Activated CD8-positive, alpha-beta memory T cell treated with anti-CD3 and anti-CD28 coated beads for 1 hour (primary cell): ENCODE measurements at places on chromosomes 3 and 15.

DNA sequence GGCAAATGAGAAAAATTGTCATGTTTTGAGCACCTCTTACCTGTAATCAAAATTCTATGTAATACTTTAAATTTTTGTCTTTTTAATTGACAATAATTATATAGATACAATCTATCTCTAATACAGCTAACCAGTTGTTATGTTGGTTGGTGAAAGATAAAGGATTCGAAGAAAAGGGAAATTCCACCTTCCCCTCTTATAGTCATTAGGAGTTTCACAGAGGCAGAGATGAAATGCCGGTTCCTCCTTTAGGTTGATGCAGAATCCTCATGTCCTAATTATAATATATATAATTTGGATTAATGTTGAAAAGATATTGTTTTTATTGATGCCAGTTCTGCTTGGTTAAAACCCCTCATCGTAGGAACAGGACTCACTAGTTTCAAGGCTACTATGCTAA lies 67.1 kb downstream of the LRCH3 start:
- no peak for DNase-seq

GRCh38 chr3:56423661-56424099 lies 44.6 kb downstream of the ERC2 start:
- no peak for DNase-seq

GRCh38 chr3:49257187-49257586 lies 19.8 kb downstream of the C3orf62 start:
- DNase-seq: no peak

DNA sequence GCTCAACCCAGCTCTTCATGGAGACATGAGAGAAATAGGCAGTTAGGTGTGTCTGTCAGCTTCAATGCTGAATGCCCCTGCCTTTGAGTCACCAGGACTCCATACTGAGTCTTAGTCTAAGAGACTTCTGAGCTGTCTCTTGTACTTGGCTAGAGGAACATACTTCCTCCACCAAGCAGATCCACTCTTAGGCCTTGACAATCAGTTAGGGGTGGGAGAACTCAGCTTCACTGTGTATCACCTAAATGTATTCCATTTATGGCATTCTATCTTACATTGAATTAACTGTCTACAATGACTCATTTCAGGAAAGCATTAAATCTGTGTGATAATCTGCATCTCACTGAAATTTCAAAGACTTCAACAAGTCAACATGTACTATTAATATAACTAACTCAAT lies 66.0 kb downstream of the STAC start:
- no peak for DNase-seq

GRCh38 chr15:77505556-77505955 lies 84.9 kb downstream of the HMG20A start:
- no peak for DNase-seq

DNA sequence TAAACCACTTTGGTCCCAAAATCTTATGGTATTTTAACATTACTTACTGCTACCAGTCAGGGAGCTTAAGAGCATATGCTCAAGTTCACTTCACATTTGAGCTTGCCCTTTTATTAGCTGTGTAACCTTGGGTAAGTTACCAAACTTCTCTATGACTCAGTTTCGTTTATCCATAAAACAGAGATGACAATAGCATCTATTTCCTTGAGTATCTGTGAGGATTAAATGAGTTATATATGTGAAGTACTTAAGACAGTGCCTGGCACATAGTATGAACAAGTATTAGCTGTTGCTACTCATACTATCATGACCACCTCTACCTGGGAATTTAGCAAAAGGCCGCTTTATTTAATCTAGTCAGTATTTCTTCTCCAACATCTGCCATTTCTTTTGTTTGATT lies 5.9 kb downstream of the ATOSA start:
- DNase-seq: no peak

DNA sequence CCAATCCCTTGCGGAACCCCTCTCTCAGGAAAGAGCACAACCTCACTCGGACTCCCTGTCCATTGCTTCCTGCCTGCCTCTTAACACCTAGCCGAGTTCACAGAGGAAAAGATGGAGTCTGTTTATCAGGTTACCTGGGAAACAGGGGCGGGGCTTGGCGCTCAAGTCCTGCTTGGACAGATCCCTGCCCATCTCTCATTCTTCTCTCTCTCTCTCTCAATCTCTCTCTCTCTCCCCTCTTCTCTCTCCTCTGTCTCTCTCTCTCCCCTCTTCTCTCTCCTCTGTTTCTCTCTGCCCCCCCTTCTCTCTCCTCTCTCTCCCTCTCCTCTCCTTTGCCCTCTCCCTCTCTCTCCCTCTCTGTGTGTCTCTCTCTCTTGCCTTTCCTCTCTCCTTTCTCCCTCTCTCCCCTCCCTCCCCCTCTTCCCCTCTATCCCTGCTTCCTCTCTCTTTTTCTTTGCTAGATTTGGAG lies at the start of gene EFHB:
EFHB (minus strand) TSS at position 120 of the 469 bp plus-strand sequence. CDS start 199 bp downstream, outside the sequence.
- no peak for DNase-seq

GRCh38 chr3:144128108-144128892 lies 156.7 kb downstream of the DIPK2A start:
- DNase-seq: no peak

DNA sequence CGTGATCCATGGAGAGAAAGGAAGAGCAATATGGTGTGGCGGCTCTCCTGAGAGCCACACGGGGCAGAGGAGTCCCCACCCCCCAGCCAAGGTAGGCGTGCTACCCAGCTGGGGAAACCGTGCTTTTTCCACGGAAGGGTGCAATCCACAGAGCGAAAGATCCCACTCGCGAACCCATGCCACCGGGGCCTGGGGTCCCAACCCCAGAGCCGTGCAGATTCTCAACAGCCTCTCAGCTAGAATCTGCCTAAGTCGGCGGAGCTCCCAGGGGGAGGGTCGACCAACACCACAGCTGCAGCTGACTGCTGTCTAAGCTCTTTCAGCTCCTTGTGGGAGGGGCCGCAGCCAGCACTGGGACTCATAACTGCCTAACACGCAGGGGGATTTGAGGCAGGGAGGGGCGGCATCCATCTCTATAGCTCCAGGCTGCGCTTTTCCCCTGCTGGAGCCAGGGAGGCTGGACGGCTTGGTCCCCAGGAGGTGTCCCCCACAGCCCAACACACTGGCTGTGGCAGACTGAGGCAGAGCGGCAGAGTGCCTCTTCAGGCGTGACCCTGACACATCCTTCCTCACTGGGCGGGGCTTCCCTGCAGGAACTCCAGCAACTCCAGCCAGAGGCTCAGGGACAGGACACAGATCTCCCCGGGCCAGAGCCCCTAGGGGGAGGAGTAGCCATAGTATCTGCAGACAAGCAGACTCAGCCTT lies 107.6 kb upstream of the ZBTB20 start:
- DNase-seq: no peak

DNA sequence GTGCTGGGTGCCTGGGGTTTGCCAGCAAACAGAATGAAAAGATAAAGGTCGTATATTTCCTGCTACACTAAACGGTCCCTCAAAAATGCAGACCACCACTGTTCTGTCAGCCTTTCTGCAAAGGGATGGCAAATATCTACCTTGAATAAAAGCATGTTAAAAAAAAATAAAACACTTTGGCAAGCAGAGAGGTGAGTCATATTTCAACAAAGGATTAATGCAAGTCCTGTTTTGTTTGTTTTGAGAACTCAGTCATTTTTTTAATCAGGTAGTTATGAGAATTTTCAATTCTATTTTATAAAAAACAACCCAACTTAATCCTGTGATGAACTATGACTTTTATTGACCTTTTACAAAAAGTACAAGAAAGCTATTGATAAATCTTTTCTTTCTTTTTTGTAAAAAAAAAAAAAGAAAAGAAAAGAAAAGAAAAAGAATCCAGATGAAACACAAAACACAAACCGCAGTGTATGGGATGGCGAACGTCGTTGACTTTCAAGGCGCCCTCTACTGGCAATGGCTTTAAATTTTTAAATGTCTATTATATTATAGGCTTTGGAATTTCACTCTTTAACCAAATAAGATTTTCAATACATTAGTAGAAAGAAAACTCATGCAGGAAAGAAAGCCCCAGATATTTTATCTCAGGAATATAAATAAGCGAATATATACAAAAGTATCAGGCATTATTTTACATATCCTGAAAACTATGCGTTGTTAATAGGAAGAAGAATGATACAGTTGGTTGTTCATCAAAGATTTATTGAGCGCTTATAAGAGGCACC lies 87.8 kb downstream of the NCEH1 start:
- no peak for DNase-seq

DNA sequence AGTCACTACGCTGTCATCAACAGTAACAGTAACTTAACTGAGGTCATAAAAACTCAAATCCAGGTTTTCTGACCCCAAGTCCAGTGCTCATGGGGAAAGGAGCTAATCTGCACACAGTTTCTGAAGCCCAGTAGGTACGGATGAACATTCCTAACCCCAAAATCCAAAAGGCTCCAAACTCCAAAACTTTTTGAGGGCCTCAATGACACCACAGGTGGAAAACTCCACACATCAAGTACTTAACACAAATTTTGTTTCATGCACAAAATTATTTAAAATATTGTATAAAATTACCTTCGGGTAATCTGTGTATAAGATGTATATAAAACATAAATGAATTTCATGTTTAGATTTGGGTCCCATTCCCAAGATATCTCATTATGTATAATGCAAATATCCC lies 10.5 kb downstream of the MRPL46 start:
- no peak for DNase-seq

GRCh38 chr3:54421943-54422342 lies 299.6 kb downstream of the CACNA2D3 start:
- DNase-seq: no peak

- no peak for DNase-seq
These were observed 10.4 kb downstream of the TEX264 start for GRCh38 chr3:51681453-51681852.

DNA sequence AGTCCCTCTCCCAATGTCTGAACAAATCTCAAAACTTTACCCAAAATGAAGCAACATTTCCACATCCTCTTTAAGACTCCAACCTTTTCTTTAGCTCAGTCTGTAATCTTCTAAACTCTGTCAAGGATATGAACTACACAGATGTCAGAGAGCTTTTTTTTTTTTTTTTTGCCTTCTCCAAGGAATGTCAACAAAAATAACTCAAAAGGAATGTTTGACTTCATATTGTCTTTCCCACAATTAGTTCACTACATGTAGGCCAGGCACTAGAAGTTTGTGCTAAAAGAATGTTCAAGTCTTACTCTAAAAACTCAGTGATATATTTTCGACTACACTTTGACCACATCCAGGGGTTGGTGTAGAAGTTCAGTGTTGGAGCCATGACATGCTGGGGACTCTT lies 37.1 kb downstream of the ADAMTS9 start:
- DNase-seq: no peak

DNA sequence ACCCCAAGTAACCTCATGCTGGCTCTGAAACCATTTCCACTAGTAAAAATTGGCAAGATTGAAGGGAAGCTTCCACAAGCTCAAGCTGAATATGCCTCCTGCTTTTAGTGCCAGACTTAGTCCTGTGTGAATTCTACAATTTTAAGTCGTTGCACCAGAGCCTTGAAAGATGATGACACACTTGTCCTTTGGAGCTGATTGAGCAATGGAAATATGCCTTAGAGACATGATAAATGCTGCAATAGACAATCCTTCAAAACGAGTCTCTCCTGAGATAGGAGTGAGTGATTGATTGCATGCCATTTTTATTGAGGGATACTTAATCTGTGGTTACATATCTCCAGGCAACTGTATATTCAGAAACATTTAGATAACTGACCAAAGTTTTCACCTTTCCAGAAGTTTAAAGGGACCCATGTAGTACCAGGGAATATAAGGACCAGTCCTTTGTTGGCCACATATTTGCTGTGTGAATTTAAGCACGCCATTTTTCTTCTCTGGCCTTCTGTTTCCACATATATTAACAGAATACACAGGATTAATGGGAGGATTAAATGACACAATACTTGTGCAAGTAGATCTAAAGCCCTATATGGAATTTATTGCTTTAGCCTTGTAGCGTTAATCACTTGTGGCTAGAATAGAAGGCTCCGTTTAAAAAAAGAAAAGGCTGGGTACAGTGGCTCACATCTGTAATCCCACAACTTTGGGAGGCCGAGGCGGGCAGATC lies 65.1 kb downstream of the PPARG start:
- DNase-seq: no peak
